ENCODE measurements at places on chromosomes 4 and X.

- no peak for DNase-seq
These were observed 73.3 kb downstream of the PRPS1 start for GRCh38 chrX:107701493-107702121.

DNA sequence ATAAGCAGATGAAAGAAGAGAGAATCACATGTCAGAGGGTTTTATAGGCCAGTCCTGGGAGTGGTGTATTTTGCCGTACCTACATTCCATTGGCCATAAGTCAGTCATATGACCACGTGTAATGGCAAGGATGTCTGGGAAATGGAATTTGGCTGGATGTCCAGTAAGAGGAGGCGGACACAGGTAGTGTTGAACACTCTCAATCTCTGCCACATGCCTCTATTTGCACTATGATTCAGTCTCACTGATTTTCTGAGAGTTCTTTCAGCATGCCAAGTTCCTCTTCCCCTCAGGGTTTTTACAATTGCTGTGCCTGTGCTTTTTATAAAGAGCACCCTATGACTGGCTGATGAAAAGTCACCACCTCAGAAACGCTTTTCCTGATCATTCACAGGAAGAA, 164.2 kb upstream of the GPR101 start:
- DNase-seq, result no peak

DNA sequence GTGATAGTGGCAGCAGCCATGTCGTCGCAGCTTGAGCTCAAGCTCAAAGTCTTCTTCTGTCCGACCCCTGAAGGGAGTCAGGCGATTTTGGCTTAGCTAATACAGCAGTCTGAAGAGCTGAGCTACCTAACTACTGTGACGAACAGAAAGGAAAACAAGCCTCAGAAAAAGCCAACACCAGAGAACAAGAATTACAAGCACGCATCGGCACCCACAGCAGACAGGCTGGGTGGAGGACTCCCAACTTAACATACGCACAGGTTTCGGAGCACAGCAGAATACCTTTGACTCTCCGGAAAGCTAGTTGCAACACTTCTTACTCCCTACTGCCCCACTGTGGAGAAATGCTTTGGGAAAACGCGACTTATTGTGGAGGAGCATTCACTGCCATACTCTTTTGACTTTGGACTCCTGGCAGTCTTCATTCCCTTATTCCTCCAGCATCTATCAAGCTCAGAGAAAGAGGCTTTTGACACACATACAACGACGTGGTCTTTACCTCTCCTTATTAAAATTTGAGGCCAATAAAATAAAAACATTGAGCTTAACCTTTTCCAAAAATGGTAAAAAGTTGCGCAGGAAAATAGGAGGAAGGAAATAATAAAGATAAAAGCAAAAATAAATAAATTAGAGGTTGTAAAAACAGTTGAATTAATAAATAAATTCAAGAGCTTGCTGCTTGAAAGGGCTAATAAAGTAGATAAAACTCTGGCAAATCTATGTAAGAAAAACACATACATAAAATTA, 41.3 kb upstream of the GPC3 start:
- peak; percentile 4 for DNase-seq

GRCh38 chrX:28225513-28225912, 244.3 kb upstream of the DCAF8L1 start:
- DNase-seq, result no peak

- no peak for DNase-seq
These were observed 5.7 kb downstream of the ATP1B4 start for GRCh38 chrX:120367402-120368109.

DNA sequence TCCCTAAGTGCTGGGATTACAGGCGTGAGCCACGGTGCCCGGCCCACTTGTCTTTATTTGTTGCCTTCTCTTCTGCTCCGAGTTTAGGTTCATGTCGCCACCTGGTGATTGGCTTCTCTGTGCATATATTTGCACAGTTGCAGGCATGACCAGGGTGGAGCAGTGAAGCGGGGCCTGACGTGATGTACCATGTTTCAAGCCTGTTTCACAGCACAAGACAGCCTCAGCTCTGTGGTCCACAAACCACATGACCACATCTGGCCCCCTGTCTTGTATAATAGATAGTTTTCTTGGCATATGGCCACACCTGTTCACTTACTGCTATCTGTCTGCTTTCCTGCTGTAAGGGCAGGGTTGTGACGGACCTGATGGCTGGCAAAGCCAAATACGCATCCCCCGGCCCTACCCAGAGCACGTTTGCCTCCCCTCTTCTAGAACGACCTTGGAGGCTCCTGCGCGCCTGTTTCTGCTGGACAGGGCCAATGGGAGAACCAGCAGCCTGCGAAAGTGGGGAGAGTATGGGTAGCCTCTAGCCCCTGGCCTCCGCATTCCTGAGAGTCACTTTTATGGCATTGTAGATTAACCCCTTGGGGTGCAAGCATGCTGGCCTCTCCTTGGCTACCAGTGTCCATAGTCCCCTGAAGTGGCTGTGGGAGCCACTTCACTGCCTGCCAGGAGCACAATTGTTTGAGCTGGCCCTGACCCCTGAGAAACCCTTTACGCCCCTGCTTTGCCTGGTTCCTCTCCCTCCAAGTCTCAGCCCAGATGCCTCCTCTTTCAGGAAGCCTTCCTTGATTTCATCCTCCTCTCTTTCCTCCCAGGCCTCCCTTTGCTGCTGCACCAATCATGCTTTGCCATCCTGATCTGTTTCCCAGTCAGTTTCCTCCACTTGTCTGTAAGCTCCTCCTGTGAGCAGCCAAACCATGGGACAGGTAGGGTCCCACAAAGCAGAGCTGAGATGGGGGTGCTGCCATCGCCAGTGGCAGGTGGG, 6.0 kb upstream of the SH3TC1 start:
- DNase-seq, result peak; percentile 23

- DNase-seq, result no peak
These were observed 623.5 kb downstream of the FSTL5 start for GRCh38 chr4:161540265-161540664.

- DNase-seq, result peak; percentile 59
These were observed 3.1 kb upstream of the FGB start for GRCh38 chr4:154559494-154560418.

- no peak for DNase-seq
These were observed 296.1 kb downstream of the TRIML1 start for GRCh38 chr4:188435381-188435780.

DNA sequence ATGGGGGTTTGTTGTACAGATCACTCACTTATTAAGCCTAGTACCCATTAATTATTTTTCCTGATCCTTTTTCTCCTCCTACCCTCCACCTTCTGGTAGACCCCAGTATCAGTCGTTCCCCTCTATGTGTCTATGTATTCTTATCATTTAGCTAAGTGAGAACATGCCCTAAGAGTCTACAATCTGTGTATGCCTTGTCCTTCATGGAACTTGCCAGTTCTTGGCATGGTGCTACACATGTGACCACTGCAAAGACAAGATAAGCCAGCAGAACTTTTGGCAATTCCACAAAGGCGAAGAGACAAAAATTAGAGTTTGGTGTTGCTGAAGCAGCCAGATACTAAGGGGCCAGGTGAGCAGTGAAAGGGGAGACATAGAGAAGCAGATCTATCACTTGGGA, 101.3 kb downstream of the CORIN start:
- no peak for DNase-seq

GRCh38 chr4:101292214-101292613, 55.1 kb downstream of the PPP3CA start:
- no peak for DNase-seq

DNA sequence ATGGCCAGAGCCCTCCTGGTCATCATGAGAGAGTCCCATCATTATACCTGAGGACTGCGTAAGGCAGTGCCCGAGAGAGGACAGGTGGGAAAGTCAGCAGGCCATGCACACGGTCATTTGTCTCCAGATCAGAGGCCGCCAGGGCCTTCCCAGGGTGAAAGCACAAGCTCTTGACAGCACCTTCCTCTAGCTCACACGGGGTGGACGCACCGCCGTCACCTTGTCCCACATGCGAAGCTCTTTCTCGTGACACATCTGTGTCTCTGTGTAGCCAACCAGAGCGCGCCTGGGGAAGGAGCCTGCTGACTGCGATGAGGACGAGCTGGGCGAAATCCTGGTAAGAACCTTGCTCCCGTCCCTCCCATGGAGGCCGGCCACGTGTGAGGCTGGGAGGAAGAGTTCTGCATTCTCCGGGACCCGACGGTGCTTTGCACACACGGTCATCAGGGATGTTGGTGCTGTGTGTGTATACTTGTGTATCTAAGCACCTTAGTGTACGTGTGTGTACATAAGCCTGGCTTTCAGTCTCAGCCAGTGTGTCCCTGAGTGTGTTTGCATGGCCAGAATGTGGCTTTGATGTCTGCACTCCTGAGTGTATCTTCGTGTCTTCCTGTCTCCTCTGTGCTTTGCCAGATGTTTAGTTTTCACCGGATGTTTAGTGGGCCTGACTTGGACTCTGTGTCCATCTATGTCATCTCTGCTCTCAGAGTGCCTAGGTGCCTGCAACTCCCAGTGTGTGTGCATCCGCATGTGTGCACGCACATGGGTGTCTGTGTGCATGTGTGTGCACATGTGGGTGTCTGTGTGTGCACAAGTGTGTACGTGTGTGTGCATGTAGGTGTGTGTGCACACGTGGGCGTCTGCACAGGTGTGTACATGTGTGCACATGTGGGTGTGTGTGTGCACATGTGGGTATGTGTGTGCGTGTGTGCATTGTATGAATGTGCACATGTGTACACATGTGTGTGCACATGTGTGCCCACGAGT, 15.1 kb downstream of the ATP5ME start:
- DNase-seq, result no peak

DNA sequence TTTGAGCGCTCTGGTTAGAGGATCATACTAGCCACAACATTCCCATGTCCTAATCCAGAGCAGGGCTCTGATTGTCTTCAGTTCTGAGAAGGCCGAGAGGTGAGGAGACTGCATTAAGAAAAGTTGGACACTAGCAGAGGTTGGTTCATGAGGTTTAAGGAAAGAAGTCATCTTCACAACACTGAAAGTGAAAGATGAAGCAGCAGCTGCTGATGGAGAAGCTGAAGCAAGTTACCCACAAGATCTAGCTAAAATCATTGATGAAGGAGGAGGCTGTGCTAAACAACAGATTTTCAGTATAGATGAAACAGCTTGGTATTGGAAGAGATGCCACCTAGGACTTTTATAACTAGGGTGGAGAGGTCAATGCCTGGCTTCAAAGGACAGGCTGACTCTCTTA, 36.8 kb downstream of the RAP1GDS1 start:
- no peak for DNase-seq

DNA sequence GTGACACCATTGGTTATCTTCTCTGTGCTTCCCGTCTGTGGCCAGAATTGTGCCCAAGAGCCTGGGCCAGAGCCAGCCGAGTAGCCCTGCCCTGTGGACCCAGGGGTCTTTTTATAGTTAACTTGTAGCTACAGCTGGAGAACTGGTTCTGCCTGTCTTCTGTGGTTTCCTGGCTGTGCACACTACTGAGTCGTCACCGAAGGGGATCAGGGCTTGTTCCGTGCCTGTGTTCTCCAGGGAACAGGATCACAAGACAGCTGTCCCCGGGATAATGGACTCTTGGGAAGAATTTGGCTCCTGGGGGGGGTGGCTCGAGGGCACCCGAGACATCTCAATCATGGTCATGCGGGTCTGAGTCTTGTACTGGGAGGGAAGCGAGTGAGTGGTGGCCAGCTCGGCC, 22.1 kb upstream of the OPN1LW start:
- DNase-seq, result no peak

DNA sequence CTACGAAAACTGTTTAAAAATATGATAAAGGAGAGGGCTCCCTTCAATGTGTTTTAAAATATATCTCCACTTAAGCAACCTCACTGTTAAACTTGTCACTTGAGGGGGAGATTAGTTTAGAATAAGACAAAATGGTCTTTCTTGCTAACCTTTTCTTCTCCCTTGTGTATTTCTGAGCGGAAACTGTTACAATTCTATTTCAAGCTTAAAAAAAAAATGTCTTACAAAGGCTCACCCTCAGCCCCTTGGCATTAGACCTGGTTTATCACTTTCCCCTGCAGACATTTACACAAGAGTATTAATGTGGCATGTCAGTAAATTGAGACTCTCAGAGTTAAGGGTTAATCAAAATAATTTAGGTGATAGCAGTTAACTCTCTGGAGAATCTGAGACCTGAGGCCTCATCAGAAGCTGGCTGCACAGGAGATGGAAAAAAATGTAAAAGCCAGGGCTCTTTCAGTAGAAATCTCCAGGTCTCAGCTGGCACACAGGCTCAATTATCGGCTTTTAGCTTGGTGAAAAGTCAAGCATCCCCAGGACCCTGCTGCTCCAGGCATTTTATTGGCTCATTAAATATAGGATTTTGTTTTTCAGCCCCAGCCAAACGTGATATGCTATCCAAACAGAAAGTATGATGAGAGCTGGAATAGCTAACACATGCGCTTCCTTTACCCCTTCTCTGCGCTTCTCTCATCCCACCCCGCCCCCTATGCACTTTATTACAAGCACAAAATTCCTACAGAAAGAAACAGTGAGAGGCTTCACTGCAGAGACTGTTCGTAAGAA, 130.5 kb downstream of the PPA2 start:
- no peak for DNase-seq

DNA sequence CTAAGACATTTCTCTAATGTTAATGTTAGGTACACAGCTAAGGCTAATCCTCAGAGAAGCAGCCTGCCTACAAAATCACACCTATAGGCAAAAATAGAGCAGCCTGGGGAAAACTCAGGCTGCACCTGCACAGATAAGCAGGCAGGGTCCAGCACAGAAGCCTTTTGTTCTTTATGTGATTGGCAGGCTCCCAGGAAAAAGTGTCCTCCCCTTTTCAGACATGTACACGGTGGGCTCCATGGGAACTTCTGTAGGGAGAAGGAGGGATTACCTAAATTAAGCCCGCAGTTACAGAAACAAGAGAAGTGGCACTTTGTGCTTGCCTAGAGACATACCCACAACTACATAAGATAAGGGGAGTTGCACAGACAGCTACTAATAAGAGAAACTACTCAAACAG, 4.0 kb upstream of the HSPA4L start:
- no peak for DNase-seq

- no peak for DNase-seq
These were observed 32.7 kb upstream of the GLRA2 start for GRCh38 chrX:14496674-14497073.

- DNase-seq, result no peak
These were observed at the start of gene NLGN3 for GRCh38 chrX:71144651-71145050. Gene NLGN3, plus strand, starts transcription at chrX:71144841. Its CDS starts 2,909 bp downstream, at chrX:71147750.

GRCh38 chrX:125786316-125786715, 379.8 kb downstream of the DCAF12L2 start:
- no peak for DNase-seq

GRCh38 chr4:114597410-114598115, 1.0 kb upstream of the UGT8 start:
- no peak for DNase-seq

GRCh38 chr4:65089666-65090065, 580.6 kb downstream of the EPHA5 start:
- DNase-seq, result peak; percentile 56

GRCh38 chr4:138697851-138698250, 317.7 kb upstream of the NOCT start:
- peak; percentile 11 for DNase-seq

GRCh38 chrX:40705658-40706312, 29.6 kb downstream of the MED14 start:
- no peak for DNase-seq

DNA sequence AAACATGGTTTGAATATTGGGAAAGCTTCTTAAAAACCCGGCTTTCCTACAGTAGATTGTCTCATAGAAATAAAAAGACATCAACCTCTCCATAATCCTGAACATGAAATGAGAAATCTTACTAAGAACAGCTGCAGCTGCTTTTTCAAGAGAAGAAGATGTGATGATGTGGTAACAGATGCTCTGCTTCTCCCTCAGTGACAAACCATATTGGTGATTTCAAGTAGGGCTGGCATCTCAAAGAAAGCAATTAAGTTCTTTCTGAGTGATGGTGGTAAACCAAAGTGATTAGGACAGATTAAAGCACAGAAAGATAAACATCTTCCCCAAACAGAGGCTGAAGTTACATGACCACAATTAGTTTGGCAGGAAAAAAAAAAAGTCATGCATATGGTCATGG, 1477.7 kb downstream of the RAPGEF2 start:
- no peak for DNase-seq

- no peak for DNase-seq
These were observed 169.9 kb downstream of the BANK1 start for GRCh38 chr4:101960431-101960830.
